ENCODE measurements at places on chromosomes 1 and 21. TPM values are rescaled to one million over a fixed set of nuclear protein-coding genes. Genes with fewer than 3 reads are reported as not detected.

CEP170 gene
- total RNA-seq, result 26.0 TPM

VHLL gene
- total RNA-seq, result not detected

HSD3B1 gene
- total RNA-seq, result not detected

TNFSF18 gene
- total RNA-seq, result not detected

OPTC gene
- total RNA-seq, result not detected

STXBP3 gene
- 17.3 TPM for total RNA-seq

All from A549 treated with Mapracorat at 1 μM for 4 hours (cell line).